ENCODE measurements at places on chromosomes 5 and 9.

- peak; percentile 82 for DNase-seq
Measured at GRCh38 chr9:129412814-129413536, 207.9 kb downstream of the C9orf50 start.

DNA sequence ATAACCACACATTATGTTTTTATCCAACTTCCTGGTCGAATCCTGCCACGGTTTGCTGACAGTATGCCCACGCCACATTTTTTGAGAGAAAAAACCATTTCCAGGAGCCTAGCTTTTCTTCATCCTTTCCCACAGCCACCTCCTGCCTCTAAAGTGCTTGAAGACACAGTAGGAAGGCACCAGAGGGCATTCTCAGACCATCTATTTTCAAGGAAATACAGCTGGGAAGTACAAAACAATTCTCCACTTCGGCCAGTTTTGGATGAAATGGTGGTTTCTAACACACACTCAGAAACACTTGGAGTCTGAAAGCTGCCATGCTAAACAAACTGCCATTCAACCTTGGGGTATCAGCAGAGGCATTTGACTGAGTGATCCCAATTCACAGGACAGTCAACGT, 86.3 kb upstream of the RPS23 start:
- peak; percentile 81 for DNase-seq

DNA sequence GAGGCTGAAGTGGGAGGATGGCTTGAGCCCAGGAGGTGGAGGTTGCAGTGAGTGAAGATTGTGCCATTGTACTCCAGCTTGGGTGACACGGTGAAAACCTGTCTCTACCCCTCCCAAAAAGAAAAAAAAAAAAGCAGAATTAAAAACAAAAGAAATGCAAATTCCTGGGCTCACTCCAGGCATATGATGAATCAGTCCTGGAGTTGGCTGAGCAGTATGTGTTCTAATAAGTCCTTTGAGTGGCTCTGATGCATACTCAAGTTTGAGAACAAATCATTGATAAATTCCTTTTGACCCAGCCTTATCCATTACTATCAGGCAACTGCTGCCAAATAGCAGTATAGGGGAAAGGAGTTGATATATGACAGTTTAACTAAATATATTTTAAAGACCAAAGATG, 28.3 kb downstream of the UHRF2 start:
- peak; percentile 17 for DNase-seq

DNA sequence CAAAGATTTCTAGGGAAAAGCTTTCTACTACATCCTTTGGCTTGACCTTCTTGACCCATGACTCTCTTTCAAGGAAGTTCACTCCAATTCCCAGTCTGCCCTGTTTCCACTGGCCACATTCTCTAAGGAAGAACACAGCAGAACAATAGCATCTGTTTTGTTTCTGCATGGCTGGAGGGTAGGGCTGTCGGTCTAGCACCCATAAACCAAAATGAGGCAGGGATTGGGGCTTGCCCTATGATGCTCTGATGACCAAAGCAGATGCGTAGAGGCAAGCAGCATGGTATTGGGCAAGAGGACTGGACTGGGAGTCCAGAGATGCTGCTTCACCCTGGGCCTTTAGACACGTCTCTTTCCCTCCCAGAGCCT, 24.1 kb downstream of the GOLGA2 start:
- DNase-seq: no peak

GRCh38 chr5:142836048-142836447, 65.9 kb downstream of the ARHGAP26 start:
- no peak for DNase-seq

DNA sequence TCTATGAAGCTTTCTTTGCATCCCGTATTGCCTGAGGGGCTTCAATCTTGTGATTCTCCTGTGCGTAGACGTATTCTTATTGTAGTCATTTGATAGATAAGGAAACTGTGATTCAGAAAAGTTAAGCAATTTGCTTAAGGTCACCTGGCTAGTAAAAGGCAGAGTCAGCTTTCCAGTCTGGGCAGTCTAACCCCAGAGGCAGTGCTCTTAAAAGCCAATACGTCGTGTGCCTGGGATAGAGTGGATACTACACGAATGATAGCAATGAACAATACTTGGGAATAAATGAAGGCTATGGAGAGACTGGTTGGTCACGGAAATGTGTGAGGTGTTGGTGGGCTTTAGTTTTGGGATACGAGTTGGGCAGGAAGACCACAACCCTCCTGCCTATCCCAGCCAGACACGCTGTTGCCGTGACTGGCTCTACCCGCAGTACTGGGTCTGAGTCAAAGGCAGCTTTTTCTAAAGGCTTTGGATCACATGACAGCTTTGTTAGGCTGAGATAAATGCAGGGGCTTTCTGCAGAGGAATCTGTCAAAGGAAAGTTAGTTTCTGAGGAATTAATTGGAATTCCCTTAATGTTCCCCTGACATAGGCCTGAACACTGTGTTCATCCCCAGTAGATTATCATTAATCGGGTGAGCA, 302.6 kb downstream of the KIF4B start:
- no peak for DNase-seq

Data from fibroblast of upper back skin (primary cell).